Foreskin fibroblast (primary cell): ENCODE measurements at places on chromosomes 3 and 15.

GRCh38 chr15:27327467-27328025 lies 356.6 kb downstream of the GABRG3 start:
- DNase-seq, result peak; percentile 38

DNA sequence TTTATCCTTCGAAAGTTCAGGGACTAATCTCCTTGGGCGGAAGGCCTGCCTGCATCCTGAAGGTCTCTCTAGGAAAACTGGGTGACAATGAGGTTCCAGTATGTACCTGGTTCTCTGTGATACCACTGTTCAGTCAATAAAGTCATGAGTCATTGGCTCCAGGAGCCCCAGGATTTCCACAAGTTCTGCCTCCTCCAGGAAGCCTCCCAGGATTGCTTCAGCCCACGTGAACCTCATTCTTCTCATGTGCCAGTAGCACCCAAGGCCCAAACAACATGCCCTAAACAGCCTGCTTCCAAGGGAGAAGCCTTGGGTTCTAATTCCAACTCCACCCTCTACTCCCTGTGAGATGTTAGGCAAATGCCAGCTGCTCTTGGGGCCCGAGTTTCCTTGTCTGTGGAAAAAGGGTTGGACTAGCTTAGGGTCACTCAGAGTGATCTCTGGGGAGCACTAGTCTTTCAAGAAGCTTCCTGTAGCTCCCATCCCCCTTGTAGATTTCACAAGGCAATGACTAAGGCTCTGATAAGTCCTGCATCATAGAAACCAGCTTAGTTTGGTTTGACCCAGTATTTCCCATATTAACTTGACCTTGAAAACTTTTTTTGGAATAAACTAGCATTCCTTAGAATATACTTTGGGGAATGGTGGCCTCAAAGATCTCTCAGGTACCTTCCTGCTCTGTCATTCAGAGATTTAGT lies 118.3 kb upstream of the ATP2B2 start:
- DNase-seq, result no peak

DNA sequence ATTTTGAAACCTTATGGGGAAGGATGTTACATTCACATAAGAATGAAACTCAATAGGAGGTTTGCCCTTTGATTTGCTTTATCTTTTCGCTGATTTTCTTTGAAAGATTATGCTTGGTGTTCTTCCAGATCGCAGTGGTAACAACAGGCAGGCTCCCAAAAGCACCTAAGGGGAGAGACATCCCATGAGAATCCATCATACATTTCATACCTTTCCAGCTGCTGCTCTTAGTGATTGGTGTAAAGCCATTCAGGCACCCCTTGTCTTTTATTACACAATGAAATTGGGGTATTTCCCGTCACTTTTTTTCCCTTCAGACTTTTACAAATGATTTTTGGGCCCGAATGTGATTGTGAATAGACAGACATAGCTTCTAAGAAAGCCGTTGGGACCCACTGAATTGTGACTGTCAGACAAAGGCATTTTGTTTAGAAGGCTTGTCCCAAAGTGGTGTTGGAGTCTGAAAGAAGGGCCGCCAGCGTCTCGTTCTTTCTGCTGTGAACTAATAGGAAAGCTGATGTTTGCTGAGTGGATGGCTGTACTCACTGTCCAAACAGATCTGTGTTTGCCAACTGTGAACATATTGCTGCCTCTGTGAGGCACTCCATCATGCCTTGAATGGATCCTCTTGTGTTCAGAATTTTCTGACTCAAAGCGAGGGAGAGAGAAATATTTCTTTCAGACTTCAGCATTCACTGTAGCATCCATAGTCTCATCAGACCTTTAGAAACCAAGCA lies 164.3 kb downstream of the FNDC3B start:
- DNase-seq, result peak; percentile 35

GRCh38 chr3:102178817-102179216 lies 256.0 kb upstream of the ZPLD1 start:
- DNase-seq, result no peak

DNA sequence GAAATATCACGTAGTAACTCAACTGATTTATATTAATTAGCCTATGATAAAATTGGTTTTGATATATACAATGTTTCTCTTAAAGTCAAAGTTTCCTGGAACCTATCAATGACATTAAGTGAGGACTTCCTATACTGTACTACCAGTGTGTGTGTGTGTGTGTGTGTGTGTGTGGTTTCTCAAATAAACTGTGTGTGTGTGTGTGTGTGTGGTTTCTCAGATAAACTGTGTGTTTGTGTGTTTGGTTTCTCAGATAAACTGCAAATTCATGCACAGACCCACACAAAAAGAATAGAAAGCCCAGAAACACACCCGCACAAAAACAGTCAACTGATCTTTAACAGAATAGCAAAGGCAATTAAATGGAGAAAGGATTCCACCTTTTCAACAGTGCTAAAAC lies 14.5 kb upstream of the WDR5B start:
- DNase-seq, result no peak

DNA sequence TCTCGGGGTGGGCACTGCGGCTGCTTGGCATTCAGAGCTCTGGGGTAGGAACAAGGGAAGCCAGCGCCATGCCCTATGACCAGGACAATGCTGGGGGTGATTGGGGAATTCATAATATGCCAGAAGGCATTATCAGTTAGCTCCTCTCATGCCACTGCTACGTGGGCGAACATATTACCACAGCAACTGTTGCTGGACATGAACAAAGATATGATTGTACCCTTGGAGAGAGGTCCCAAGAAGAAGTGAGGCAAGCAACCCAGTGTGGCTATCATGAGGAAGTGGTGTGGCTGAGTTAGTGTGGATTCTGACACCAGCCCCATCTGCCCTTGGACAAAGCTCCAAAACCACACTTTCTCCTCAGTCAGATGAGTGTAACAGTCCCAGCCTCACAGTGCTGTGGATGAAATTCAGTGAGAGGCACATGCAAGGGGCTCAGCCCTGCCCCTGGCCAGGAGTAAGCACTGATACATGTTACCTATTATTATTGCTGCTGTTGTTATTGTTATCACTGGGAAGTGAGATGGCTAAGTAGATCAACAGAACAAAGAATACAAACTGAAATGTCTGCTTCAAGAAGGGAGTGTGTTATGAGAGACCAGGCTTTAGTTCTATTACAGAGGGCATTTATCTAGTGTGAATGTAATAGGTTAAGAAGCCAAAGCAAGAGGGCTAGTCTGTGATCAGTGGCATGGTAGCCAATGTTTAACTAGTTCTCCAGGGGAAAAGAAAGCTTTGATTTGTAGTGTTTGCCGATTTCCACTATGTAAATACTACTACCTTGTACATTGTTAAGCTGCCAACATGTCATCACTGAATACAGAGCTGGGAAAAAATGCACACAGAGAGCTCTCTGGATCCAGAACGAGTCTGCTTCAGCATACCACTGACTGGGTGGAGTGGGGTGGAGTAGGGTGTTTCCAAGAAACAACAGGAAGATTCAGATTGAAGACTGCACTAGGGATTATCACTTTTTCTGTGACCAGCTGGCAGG lies 222.3 kb upstream of the EIF1B start:
- peak; percentile 16 for DNase-seq
